ENCODE measurements at places on chromosomes 11 and 22. TPM values are rescaled to one million over a fixed set of nuclear protein-coding genes. Genes with fewer than 3 reads are reported as not detected.

- no peaks in the 10 kb centered on the region for H3K4me1 ChIP-seq
- H3K27ac ChIP-seq: no peak overlapping the region
- H3K27me3 ChIP-seq: no peaks in the 10 kb centered on the region
- no peak overlapping the region for H3K4me3 ChIP-seq
These were observed 133.3 kb downstream of the ATXN10 start for GRCh38 chr22:45804986-45805325.

DNA sequence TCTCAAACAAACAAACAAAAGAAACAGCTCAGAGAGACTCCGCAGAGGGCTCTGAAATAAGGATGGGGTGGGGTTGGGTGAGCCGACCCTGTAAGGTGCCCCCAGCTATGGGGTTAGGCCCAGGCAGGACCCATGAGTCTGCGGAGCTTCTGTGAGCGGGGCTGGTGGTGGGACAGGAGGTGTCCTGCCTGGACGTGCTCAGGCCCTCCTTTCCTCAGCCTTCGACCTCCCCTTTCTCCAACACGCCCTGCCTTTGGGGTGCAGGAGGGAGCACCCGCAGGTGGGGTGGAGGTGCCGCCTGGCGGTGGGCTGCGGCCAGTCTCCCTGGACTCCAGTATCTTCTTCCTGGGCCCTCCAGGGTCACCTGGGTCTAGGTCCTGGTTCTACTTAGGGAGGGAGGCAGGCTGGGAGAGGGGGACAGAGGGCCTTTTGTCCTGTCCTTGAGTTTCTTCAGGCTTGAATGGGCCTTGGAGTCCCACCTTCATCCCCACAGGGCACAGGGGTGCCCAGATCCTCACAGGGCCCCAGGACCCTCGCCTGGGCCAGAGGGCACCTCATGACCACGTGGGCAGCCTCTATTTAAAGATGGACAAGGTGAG is 12.3 kb downstream of the PRR33 start:
- peaks cover 59% of the 10 kb centered on the region for H3K36me3 ChIP-seq
- no peak overlapping the region for H3K27ac ChIP-seq
- no peaks in the 10 kb centered on the region for H3K27me3 ChIP-seq
- no peak for DNase-seq
- H3K4me3 ChIP-seq: no peak overlapping the region
- peaks cover 68% of the 10 kb centered on the region for H3K4me1 ChIP-seq

- H3K27me3 ChIP-seq: no peaks in the 10 kb centered on the region
- H3K4me1 ChIP-seq: peaks cover 5% of the 10 kb centered on the region
- no peak overlapping the region for H3K27ac ChIP-seq
These were observed 70.6 kb downstream of the PHF21A start for GRCh38 chr11:46050662-46051061.

GRCh38 chr11:3165152-3165705 is at the start of gene OSBPL5:
OSBPL5 (minus strand) TSS chr11:3165310; CDS start chr11:3129148, 36,162 bp downstream.
- peak; percentile 31 for DNase-seq
- no peaks in the 10 kb centered on the region for H3K36me3 ChIP-seq
- H3K27ac ChIP-seq: peak within 1 kb of the TSS; percentile 82
- peaks cover 46% of the 10 kb centered on the region for H3K4me1 ChIP-seq
- H3K4me3 ChIP-seq: peak within 1 kb of the TSS; percentile 73

- H3K27me3 ChIP-seq: no peaks in the 10 kb centered on the region
- no peak overlapping the region for H3K27ac ChIP-seq
- no peak for DNase-seq
- no peaks in the 10 kb centered on the region for H3K4me1 ChIP-seq
- no peak overlapping the region for H3K4me3 ChIP-seq
- peaks cover 98% of the 10 kb centered on the region for H3K36me3 ChIP-seq
These were observed 31.2 kb upstream of the CLNS1A start for GRCh38 chr11:77668760-77669159.

DNA sequence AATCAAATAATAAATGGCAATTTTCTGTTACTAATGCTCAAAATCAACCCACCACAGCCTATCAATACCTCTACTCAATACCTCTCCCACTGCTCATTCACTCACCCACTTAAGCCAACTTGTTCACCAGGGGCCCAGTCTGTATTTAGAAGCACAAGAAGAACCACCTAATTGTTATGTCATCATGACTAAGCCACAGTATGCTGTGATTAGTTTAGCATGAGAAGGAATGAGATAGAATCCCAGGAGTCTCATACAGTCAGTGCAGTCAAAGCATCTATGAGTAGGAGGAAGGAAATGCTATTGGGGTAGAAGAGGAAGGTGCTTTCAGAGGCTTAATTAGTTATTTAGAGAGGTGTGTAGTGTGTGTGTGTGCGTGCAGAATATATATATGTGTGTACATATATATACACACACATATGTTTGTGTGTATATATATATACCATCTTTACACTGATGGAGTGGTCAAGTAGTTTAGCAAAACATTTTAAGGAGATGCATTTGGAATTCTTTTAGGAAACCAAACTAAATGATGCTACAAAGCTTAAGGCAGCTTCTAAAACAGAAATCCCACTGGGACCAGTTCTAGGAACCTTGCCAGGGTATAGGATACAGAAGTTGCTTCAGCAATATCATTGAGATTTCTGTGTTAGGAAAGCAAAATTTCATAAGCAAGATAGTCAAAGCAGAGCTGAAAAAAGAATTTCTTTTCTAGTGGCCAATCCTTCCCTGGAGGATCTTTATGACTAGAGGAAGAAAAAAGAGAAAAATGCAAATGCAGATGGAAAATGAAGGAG is 27.5 kb downstream of the KCNA4 start:
- no peaks in the 10 kb centered on the region for H3K4me1 ChIP-seq
- DNase-seq: no peak
- no peaks in the 10 kb centered on the region for H3K27me3 ChIP-seq
- no peak overlapping the region for H3K4me3 ChIP-seq
- no peak overlapping the region for H3K27ac ChIP-seq
- H3K36me3 ChIP-seq: no peaks in the 10 kb centered on the region

- peaks cover 75% of the 10 kb centered on the region for H3K4me1 ChIP-seq
- H3K27ac ChIP-seq: peak overlapping the region; percentile 55
- no peaks in the 10 kb centered on the region for H3K27me3 ChIP-seq
- no peak for DNase-seq
- H3K4me3 ChIP-seq: no peak overlapping the region
- H3K36me3 ChIP-seq: peaks cover 38% of the 10 kb centered on the region
These were observed 5.1 kb downstream of the FOLR3 start for GRCh38 chr11:72140661-72141060.

DNA sequence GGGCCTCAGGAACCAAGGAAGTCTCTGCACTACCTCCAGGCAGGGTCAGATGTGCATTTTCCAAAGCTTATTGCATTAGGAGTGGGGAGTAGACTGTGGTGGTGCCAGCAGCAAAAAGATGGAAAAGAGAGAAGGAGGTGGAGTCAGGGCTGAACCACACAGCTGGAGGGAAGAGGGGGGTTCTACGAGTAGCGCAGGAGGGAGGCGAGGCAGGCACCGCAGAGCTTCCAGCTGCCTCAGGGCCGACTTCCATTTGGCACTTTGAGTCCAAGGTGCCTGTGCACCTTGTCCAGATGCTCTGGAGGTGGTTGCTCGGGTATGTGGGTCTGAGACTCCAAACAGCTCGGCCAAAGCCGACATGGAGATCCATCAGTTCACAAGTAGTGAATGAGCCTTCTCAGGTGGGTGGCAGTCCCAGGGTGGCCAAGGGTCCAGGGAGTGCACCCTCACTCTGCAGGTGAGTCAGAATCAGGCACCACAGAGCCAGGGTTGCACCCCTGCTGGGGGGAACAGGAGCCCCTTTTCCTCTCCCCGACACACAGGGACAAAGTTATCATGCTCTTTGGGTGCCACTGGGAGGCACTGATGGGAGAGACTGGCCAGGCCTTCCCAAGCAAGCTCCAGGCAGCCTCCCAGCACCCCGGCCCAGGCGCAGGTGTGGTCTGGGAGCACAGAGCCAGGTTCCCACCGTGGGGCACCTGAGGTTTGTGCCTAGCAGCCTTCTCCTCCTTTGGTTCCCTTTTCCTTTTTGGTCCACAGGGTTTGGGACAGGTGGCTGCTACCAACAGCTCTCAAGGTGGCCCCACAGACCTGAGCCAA is 30.2 kb downstream of the GGT5 start:
- H3K27ac ChIP-seq: no peak overlapping the region
- H3K27me3 ChIP-seq: no peaks in the 10 kb centered on the region
- no peak overlapping the region for H3K4me3 ChIP-seq
- DNase-seq: no peak

DNA sequence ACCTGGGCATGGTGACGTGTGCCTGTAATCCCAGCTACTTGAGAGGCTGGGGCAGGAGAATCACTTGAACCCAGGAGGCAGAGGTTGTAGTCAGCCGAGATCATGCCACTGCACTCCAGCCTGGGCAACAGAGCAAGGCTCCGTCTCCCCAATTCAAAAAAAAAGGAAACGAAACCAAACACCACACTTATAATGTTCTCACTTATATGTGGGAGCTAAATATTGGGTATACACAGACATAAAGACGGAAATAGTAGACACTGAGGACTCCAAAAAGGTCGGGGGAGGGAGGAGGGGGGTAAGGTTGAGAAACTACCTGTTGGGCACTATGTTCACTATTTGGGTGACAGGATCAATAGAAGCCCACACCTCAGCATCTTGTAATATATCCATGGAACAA is 94.3 kb downstream of the GAB2 start:
- no peaks in the 10 kb centered on the region for H3K36me3 ChIP-seq
- peaks cover 23% of the 10 kb centered on the region for H3K4me1 ChIP-seq
- H3K27me3 ChIP-seq: no peaks in the 10 kb centered on the region
- no peak overlapping the region for H3K4me3 ChIP-seq

GRCh38 chr11:62137881-62138629 is 14.2 kb downstream of the INCENP start:
- no peak overlapping the region for H3K4me3 ChIP-seq

DNA sequence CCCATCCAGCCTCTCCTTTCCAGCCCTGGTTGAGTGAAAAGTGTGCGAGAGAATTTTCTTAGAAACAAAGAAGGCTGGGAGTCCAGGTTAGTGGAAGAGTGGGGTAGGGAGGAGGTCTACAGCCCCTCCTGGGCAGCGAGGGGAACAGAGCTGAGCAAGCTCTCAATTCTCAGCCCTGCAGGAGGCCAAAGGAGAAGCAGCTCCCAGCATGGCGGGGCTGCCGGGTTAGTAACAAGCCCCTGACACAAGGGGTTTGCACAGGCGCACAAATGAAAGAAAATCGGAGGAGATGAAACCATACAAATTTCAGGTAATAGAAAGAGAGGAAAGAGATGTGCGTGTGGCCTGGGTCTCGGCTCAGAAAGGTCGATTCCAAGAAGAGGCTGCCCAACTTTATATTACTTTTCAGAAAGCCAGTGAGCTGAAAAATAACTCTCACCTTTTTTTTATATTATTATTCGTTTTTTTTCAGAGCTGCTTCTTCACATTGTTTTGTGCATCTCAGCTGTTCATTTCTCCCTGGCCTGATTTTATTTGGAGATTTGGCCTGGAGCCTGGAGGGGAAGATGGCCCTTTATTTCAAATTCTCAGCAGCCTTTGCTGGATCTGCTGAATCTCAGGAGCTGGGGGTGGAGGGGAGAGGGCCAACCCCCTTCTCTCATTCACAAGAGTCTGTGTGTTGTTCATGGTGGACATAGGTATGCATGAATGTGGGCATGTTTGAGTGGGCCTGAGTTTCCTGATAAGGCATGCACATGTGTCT is 583.2 kb downstream of the BUD13 start:
- H3K27me3 ChIP-seq: peaks cover 21% of the 10 kb centered on the region
- no peak overlapping the region for H3K27ac ChIP-seq
- no peak for DNase-seq
- no peaks in the 10 kb centered on the region for H3K4me1 ChIP-seq
- no peak overlapping the region for H3K4me3 ChIP-seq

GRCh38 chr22:29821291-29822016 is 16.6 kb downstream of the ASCC2 start:
- DNase-seq: peak; percentile 100
- peaks cover 67% of the 10 kb centered on the region for H3K36me3 ChIP-seq
- peak overlapping the region; percentile 95 for H3K27ac ChIP-seq
- no peaks in the 10 kb centered on the region for H3K27me3 ChIP-seq

DNA sequence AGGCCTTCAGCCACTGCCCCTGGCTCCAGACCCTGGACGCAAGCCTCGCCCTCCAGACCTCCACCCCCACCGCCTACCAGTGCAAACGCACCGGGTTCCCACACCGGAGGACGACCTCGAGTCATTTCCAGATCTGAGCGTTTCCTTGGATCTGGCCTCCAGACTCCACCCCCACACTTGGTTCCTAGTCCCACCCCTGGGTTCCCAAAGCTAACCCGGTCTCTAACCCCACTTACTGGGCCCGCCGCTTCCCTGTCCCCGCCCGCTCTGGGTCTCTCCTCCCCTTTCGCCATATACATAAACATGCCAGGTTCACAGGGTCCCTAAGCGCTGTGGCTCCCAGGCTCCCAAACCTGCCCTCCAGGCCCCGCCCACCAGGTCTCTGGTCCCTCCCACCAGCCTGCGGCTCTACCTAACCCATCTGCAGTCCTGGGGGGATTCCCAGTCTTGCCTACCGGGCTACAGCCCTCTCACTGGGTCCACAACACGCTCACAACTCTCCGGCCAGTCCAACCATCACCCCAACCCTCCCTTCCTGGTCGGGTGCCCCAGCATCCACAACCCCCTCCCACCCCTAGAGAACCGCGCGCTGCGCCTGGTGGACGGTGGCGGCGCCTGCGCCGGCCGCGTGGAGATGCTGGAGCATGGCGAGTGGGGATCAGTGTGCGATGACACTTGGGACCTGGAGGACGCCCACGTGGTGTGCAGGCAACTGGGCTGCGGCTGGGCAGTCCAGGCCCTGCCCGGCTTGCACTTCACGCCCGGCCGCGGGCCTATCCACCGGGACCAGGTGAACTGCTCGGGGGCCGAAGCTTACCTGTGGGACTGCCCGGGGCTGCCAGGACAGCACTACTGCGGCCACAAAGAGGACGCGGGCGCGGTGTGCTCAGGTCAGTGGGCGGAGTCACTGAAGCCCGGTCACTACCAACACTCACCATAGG is 36.7 kb downstream of the CD6 start:
- H3K36me3 ChIP-seq: no peaks in the 10 kb centered on the region
- H3K27me3 ChIP-seq: peaks cover 17% of the 10 kb centered on the region
- H3K4me3 ChIP-seq: no peak overlapping the region
- DNase-seq: no peak

F2 gene
- polyA plus RNA-seq: not detected

NLRP14 gene
- not detected for polyA plus RNA-seq

TAF10 gene
- 233 TPM for polyA plus RNA-seq

OR8H3 gene
- polyA plus RNA-seq: not detected

SPTBN2 gene
- polyA plus RNA-seq: not detected

FAM180B gene
- polyA plus RNA-seq: not detected

PYGM gene
- polyA plus RNA-seq: 1.3 TPM

HTR3B gene
- polyA plus RNA-seq: 0.14 TPM

ANO5 gene
- polyA plus RNA-seq: 1.0 TPM

CPT1A gene
- polyA plus RNA-seq: 7.0 TPM

H19 gene
- not detected for polyA plus RNA-seq

GRIA4 gene
- polyA plus RNA-seq: not detected

BTBD18 gene
- 0.10 TPM for polyA plus RNA-seq

LRRC74B gene
- not detected for polyA plus RNA-seq

RIBC2 gene
- polyA plus RNA-seq: not detected

YAP1 gene
- polyA plus RNA-seq: not detected

All from CD14-positive monocyte (primary cell).